DND-41 (cell line): ENCODE measurements at places on chromosomes 1 and 21.
A peak's percentile ranks its signal among the peaks of the same experiment; 100 is the strongest.

DNA sequence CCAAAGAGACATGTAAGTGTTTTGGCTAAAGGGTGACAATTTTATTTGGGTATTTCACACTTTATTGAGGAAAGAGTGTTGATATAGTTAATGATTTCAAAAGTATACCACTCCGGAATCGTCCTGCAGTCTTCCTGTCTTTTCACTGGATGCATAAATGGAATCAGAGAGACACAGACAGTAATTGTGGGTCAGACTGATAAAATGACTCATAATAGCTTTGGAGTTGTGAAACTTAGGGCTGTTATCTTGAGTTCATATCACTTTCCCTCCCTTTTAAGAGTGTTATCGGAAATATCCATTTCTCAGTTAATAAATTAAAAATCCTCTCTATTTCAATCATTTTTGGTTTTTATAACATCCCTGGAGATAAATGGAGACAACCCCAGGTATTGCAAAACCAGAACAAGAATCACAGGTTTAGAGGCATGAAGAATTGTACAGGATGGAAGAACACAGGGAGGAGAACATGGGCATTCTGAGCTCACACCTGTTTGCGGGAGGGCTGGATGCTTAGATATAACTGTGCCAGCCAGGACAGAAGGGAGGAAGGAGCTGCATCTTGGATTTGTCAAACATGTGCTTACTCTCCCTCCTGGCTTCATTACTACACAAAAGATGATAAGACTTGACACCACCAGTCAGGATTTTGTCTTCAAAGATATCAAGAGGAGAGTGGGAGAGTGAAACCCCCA lies 185.4 kb downstream of the LMO4 start:
- DNase-seq, result no peak

GRCh38 chr1:68223687-68224086 lies 8.6 kb downstream of the WLS start:
- DNase-seq, result no peak

DNA sequence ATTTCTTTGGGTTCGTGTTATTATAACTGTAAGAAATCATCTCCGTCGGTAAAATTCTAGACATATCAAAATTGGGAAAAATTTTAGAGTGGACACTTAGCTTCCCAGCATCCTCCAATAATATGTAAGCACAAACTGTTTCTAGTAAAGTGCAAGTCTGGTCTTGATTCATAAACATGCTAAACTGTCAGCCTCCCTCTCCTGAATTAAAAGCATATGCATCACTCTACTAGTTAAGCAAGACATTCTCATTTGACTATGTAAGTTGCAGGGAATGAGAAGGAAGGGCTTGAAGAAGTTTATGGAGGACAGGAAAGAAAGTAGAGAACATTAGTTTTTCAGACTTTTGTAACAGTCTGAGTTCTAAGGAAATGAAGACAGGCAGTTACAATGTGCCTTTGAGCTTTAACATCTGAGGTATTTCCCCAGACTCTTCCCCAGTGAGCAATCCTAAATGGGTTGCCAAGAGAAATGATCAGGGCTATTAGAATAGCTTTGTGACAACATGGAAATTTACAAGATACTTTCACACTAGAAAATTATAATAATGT lies 90.0 kb downstream of the TYW3 start:
- no peak for DNase-seq

- no peak for DNase-seq
Measured at GRCh38 chr1:92567211-92567868, 80.6 kb upstream of the GFI1 start.

- no peak for DNase-seq
Measured at GRCh38 chr1:117290890-117291289, 76.4 kb upstream of the MAN1A2 start.

GRCh38 chr1:71030026-71030425 lies 17.6 kb downstream of the PTGER3 start:
- no peak for DNase-seq

DNA sequence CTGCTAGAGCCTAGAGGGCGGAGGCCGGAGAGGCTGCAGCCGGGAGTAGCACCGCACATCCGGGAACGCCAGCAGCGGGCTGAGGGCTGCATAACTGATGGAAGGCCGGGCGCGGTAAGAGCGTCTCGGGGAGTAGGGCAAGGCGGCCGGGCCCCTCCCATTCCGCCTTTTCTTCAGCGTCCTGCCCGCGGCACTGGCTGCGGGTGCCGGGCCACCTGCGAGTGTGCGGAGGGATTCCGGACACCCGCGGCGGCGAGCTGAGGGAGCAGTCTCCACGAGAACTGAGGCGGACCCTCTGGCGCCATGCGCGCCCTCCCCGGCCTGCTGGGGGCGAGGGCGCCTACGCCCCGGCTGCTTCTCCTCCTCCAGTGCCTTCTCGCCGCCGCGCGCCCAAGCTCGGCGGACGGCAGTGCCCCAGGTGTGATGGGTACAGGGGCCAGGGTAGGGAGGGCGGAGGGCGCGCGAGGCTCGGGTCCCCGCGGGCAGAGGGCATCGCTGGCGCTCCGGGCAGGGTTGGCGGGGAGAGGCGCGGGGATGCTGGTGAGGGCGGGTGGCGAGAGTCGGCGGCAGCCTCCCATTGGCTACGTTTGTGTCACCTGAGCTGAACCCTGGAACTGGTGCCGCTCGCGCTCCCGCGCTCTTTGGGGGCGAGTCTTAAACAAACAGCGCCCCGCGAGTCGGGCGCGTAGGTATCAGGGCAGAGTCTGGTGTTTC lies 334.4 kb downstream of the SRGAP2C start:
- DNase-seq, result peak; percentile 90
